ENCODE measurements at places on chromosomes 12 and 14. TPM values are rescaled to one million over a fixed set of nuclear protein-coding genes. Genes with fewer than 3 reads are reported as not detected.

The TMEM132D gene
- total RNA-seq: not detected

The CLEC7A gene
- under 0.01 TPM for total RNA-seq

GRCh38 chr12:16854465-16854864 lies 248.5 kb upstream of the LMO3 start:
- no peak for DNase-seq

DNA sequence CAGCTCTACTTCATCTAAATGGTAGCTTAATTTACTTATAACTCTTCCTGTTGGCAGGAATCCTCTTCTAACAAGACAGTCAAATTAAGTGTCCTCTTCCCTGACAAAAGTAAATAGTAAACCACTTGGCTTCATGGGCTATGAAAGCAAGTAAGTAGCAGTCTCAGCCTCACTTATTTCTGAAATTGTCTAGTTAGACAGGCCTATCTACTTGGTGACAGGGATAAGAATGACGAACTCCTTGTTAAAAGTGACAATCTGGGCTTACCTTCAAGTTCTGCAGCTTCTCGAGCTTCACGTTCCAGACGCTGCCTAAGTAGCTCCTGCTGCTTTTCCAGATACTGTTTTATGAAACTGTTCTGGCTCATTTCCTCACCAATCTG lies 4.7 kb downstream of the ACIN1 start:
- no peak for DNase-seq

The NPAS3 gene
- total RNA-seq: 0.72 TPM

The CCDC184 gene
- under 0.01 TPM for total RNA-seq

The COX8C gene
- total RNA-seq: not detected

DNA sequence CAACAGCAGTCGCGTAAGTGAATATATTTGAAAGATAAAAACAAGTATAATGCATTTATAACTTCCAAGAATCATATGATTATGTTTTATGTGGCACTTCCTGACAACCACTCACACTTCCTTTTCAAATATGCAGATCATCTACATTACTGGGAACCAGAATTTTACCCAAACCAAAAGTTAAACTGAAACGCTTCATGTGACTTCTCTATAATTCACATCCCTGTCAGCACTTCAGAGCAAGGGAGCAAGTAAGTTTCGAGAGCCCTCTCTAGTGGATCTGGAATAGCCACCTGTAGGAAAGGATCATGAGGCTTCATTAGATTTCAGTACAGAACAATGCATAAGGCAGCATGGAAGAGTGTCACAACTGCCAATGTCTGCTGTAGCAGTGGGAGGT lies 13.7 kb upstream of the ALX1 start:
- no peak for DNase-seq

GRCh38 chr14:63448841-63449240 lies 94.3 kb downstream of the PPP2R5E start:
- no peak for DNase-seq

The POU6F1 gene
- 7.6 TPM for total RNA-seq

DNA sequence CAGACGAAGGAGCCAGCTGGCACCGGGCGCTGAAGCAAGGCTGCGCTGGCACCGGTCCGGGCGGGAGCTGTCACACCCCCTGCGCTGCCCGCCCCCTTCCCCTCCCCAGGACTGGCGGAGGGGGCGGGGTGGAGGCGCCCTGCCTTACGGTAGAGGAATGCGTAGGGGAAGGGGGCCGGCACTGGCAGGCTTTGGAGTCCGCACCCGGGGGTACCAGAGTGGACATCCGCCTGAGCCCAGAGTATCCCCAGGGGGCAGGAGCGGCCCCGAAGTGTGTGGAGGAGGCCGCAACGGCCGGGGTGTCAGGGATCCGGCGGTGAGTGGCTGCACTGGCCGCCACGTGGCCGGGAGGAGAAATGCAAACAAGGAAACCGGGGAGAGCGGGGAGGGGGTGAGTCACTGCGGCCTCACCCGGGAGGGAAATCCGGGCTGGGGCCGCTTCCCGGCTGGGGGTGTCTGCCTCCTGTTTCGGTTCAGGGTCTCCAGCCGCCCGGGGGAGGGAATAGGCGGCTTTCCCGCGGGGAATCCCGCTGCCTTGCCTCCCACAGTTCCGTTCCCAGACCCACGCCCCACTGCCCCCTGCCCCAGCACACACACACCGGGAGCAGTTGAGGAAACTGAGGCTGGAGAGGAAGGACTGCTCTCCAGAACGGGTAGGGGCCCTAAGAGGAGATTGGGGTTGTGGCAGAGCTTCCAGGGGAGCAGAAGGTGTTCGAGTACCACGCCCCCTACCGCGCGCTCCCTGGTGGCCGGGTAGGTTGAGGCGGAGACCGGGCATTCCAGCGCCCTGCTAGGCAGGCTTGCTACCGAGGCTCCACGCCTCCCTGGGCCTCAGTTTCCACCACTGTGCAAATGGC lies at the start of gene RAPGEF3:
RAPGEF3 (minus strand) TSS at position 47 of the 857 bp plus-strand sequence. CDS start 324 bp downstream, outside the sequence.
- DNase-seq: peak; percentile 100

GRCh38 chr12:131766382-131767107 lies 55.7 kb downstream of the SFSWAP start:
- no peak for DNase-seq

DNA sequence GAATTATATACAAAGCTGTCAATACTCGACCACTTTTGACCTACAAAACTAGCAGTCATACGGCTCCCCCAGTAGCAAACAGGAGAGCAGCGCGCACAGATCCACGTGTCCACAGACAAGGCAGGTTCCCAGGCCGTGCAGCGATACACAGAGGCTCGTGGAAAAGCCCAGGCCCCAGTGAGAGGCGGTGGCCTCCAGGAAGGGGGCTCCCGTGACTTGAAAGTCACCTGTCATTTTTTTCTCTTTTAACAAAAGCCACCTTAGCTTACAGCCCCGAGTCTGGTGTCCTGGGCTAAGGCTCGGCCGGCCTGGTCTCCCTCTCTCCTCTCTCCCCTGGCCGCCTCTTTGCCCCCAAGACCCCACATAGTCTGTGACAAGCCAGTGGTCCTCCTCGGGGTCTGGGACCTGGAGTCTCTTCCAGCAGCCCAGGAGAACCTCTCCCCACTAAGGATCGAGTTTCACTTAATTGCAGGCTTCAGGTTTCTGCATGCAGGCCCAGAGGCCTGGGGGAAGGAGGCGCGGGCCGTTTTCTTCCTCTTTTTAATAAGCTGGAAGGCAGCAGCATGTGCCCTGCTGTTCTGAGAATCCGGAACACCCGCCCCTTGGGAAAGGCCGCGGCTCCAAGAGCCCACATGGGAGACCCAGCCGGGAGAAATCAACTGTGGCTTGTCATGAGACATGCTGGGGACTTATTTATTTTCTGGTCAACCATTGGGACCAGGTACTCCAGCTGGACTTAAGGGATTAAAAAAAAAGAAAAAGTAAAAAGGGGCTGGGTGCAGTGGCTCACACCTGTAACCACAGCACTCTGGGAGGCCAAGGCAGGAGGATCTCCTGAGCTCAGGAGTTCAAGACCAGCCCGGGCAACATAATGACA lies 15.9 kb downstream of the NCOR2 start:
- no peak for DNase-seq

DNA sequence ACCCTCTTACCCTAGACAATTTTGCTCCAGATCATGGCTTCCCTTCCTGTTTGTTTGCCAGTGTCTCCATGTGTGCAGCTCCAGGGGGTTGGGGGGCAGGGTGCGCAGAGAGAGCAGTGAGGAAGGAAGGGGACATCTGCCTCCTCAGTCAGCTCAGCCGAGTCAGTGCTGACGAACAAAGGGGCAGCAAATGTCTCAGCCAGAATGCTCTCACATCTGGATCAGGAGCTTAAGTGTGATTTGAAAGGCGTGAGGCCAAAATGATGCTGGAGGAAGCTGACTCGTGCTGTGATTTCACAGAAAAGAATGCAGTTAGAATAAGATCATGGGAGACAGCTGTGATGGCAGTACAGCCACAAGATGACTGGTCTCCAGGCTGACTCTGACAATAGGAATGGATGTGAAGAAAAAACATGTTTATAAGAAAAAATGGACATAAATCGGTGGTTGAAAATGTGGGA lies 27.1 kb upstream of the CDK17 start:
- peak; percentile 85 for DNase-seq

- DNase-seq: no peak
Measured at GRCh38 chr14:49939884-49940510, 47.1 kb downstream of the ARF6 start.

DNA sequence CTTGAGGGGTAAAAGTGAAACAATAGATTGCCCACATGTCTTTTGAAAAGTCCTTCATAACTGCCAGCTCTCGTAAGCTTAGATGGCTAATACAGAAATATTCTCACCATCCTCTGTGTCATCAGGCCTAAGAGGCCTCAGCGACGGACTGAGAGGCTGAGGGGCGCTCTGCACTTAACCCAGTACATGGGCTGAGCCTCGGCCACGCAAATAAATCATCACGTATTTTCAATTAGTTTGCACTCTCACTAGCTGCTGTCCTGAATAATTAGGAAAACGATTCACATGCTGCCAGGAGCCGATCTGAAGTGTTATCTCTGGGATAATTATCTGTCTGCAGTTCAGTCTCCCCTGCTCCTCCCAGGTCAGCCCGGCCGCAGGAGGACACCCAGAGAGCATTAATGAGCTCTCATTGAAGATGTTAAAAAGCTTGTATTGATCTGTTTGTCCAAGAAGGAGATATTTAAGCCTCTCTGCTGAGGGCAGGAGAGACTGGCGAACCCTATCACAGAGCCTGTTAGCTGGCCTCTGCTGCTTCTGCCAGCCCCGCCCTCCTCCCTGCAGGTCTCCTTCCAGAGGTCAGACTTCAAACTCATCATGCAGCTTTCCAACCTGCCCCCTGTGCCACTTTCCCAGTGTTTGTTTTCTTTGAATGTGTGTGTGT lies 1051.3 kb downstream of the VRK1 start:
- DNase-seq: no peak

The ERG28 gene
- total RNA-seq: 7.2 TPM

The RFX4 gene
- not detected for total RNA-seq

The SMIM41 gene
- not detected for total RNA-seq

DNA sequence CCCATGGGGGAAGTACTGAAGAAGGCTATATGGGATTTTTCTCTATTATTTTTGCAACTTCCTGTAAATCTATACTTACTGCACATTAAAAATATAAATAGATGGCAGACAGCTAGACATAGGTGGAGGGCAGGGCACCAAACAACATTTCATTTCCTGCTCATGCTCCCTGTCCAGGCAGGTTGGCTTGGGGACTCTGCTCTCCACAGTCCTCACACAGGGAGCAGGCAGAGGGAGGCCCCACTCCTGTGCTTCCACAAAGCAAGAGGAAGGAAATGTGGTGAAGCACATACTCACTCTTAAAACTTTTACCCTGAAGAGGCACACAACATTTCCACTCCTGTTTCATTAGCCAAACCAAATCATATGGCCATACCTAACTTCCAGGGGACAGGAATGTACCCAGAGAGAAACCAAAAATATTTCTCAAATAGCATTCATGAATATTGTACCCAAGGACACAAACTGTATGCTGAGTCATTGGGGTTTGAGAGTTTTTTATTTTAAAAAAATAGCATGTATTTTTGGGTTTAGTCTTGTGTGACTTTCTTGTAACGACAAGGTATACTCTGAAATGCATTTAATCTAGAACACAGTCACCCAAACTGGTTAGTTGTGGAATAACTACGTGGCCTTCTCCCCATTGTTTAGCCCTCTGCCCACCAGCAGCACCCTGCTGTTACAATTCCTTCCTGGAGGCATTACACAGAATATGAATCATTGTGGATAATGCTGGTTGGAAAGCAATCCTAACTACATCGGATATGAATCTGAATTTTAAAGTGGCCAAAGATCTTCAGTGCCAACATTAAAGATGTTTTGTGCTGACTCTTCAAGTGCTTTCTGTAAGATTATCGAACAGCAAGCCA lies 40.9 kb downstream of the RTN1 start:
- no peak for DNase-seq

DNA sequence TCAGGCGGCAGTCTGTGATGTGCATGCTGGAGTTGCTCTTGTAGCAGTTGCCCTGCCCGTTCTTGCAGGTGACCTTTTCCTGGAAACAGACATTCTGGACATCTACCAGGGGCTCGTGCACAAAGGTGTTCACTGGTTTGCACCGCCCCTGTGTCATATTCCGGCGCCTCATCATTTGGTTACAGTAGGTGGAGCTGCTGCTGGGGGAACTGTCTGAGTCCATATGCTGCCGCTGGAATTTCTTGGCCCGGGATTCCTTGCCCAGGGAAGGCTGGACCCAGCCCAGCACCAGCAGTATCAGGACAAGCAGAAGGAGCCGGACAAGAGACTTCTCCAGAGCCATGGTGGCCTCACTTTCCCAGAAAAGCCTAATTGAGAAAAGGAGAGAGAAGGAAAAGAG lies 918 bp downstream of the RNASE1 start:
- no peak for DNase-seq

DNA sequence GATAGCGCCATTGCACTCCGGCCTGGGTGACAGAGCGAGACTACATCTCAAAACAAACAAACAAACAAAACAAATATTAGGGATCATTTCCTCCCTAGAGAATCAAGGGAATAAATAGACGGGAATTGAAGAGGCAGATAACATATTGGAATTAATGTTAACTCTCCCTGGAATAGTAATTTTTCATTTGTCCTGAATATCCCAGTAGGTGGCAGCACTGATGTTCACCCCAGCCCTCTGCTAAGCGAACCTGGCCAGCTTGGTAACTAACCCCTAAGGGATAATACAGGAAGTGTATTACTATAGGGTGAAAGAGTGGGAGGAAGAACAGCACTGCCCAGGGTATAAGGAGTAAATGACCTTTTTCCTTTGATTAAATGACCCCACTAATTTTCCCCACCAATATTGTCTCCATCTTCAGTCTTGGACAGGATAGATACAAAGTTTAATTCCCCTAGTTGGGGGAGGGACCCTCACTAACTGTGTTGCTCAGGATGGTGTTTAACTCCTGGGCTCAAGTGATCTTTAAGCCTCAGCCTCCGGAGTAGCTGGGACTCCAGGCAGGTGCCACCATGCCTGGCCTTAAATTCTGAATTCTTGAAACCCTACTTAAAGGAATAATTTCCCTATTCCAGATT lies 40.5 kb downstream of the SLC2A14 start:
- peak; percentile 85 for DNase-seq

DNA sequence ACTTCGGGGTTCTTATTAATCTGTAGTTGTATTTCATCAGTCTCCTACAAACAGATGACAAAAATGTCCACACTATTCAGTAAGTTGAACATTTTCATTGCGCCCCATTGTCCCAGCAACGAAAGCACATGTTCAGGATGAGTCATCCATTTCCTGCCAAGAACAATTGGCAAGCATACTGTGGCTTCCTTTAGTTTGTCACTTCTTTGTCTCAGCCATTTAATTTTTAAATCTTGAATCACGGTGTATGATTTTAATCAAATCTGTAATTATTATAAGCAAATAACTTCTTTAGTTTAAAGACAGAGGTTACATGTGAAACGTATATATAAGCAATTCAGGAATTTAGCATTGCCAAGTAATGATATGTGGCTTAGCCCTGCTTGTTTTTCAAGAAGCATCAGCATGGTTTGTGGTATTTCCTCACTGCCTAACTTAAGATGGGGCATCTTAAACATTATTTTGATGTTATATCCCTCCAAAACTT lies 211.3 kb upstream of the KRR1 start:
- peak; percentile 68 for DNase-seq
